ENCODE measurements at places on chromosomes 2 and 18.

DNA sequence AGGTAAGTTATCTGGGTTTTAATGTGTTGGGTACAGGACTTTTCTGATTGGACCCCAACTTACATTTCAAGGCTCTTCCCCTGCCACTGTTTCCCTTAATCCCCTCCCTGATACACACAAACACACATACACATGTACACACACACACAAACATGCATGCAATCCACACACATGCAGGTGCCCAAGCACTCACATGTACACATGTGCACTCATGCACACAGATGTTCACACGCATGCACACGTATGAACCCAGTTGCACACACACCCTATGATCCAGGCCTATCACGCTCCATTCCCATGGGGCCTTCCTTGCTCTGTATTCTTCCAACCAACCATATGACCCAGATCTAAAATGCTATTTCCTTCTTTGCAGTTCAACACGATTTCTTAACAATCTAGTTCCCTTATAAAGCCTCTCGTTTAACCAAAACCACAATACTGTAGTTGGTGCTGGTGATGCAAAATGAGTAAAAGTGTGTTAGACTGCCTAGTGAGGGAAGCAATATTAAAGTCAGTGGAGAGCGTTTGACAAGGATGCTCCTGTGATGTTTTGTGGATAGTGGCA, 11.1 kb downstream of the SERPINB8 start:
- no peak for DNase-seq

DNA sequence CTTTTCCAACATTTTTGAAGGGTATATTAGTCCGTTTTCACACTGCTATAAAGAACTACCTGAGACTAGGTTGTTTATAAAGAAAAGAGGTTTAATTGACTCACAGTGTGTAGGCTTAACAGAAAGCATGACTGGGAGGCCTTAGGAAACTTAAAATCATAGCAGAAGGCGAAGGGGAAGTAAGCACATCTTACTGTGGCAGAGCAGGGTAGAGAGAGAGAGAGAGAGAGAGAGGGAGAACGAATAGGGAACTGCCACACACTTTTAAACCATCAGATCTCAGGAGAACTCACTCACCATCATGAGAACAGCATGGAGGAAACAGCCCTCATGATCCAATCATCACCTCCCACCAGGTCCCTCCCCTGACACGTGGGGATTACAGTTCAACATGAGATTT, 420.3 kb downstream of the SOCS6 start:
- DNase-seq: no peak

DNA sequence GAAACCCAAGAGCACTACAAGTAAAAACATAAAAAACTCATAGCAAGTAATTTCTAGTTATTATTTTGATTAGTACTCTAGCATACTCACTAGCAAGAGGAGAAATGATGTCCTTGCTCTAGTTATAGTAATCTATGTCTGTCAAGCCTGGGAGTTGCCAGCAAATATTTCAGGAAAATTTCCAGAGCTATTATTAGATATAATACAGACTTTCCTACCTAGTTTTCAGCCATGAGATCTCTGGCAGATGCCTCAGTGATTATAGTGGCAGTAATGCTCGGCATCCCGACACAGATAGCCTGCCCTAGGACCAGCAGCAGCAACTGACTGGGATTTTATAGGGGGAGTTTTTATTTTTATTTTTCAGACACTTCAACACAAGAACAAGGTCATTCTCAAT, 224.4 kb downstream of the ZNF385B start:
- DNase-seq: no peak

DNA sequence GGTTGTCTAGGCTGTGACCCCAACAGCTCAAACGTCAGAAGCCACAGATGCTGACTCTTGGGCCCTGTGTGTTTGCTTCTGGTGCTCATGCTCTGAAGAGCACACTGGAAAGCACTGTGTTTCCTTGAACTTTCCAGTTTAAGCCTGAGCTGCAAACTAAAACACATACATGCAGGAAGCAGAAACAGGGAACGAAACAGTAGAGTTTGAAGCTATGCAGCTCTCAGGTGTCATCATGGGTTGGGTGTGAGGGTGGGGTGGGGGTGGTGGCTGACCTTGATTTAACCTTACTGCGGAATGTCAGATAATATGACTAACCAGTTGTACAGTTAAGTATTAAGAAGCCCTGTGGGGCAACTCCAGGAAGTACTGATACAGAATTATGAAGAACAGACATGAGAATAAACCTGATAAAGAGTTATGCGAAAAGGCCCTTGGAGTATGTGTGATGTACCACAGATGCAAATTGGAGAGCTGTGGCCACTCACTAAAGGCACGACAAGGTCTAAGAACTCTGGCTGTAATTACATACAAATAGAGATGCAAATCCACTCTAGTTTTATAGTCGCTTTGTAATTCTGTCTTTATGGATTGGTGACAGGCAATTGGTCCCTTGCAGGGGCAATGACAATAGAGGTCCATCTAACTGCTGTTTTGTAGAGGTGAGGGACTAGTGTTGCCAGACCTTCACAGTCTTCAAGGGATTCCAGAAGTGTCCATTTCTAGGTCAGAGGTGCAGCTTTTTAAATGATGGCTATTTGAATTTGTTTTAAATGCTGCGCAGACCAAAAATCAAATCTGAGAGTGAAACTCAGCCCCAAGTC, 273.1 kb downstream of the NAPG start:
- DNase-seq: peak; percentile 21

DNA sequence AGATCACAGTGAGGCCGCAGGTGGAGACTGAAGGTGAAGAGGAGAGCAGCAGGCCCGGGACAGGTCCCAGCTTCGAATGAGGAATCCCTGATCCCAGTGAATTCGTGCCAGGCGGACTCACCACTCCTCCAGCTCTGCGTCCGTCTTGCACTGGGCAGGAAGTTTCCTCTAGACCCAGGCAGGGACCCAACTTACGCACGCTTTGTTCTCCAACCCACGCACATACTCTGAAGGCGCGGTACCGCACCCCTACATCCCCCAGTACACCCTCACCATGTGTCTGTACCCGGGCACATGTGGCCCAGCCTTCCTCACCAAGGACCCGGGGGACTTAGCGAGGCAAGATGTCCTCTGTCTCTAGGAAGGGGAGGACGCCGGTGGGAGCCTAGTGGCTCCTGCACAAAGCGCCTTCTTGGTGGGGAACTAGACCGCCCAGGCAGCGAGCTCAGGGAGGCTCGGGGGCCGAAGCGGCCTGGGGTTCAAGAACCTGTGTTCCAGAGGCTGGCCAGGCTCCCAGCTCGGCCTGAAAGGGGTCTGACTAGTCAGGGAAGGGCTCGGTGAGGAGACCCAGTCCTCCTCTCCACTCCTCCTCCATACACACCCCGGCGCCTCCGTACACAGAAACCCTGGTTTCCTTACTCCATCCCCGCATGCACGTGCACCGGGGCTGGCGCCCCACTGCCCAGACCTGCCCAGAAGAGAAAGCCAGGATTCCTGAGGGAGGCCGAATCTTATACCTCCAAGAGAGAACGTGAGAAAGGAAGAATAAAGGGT, 38.3 kb upstream of the ATP6V1B1 start:
- no peak for DNase-seq

DNA sequence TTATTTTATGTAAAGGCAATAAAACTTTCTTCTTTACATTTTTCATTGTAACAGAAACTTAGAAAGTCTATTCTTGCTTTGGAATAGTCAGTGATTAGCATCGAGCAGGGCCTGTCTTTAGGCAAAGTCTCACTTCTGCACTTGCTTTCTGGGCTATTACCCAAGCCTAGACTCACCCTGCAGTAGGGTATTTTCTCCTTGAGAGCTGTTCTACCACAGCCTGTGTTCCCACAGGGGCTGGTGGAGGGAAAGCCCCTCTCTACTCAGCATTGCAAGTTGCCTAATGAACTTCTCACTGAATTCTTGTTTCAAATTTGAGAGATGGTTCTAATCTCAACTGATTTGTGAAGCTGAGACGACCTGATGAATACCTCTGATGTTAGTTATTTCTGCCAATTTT, 111.7 kb upstream of the KLHL14 start:
- DNase-seq: no peak

- DNase-seq: no peak
These were observed 218.0 kb downstream of the IRS1 start for GRCh38 chr2:226581661-226582060.

DNA sequence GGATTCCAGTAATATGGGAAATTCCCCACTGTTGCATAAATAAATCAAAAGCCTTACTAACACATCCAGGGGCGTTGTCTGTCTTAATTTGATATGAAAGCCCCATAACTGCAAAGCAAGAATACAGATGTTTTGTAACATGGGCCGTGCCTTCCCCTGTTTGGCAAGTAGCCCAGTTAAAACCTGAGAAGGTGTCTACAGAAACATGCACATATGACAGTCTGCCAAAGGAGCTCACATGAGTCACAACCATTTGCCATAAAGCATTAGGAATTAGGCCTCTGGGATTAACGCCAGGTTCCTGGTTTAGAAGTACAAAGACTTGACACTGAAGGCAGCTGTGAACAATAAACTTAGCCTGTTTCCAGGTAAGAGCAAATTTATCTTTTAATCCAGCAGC, 43.1 kb upstream of the LONRF2 start:
- no peak for DNase-seq

DNA sequence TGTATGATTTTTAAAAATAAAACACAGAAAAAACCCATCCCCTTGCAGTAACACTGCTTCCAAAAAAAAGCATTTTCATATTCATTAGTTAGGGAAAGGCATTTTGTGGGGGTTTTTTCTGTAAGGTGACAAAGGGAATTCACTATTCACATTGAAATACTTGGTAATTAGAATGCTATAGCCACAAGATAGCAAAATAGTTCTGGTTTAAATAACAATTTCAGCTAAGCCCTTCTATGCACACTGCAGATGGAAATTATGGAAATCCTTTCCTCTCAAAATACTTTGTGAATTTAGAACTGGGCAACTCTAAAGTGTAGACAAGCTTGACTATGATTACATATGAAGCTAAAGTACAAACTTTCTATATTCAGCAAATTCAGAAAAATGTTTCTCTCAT, 102.1 kb upstream of the CHRNA1 start:
- DNase-seq: no peak
